ENCODE measurements at places on chromosomes 6 and 20.

GRCh38 chr20:22805996-22806395, 221.6 kb upstream of the FOXA2 start:
- no peak for DNase-seq

- DNase-seq: no peak
Measured at GRCh38 chr6:104929353-104929752, 27.6 kb upstream of the LIN28B start.

GRCh38 chr20:18180815-18181214, 43.2 kb downstream of the KAT14 start:
- no peak for DNase-seq

DNA sequence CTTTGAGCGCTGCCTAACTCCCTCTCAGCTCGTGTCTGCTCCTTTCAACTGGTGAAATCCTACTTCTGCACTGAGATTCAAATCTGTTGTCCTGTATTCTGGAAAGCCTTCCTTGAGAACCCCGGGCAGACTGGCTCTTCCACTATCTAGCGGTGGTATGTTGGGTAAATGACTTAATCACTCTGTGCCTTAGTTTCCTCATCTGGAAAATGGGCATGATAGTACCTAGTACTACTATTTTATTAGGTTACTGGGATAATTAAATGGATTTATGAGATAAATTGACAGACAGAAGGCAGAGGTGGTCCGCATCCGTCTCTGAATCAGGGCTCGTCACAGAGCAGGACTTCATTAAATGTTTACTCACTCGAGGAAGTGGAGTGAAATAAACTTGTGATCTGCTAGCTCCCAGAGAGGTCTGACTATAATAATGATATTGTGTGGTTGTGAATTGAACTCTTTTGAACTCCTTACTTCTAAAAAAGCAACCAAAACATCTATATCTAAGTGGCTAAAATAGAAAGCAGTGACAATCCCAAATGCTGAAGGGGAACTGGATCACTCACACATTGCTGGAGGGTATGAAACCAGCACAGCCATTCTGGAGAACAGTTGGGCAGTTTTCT, 26.6 kb downstream of the PPP1R16B start:
- no peak for DNase-seq

All from fibroblast of mammary gland (primary cell).